Dermis microvascular lymphatic vessel endothelial cell (primary cell): ENCODE measurements at places on chromosomes 2 and 18. TPM values are rescaled to one million over a fixed set of nuclear protein-coding genes. Genes with fewer than 3 reads are reported as not detected.

Gene ZSCAN30
- total RNA-seq = 5.1 and 7.8 TPM in 2 replicates

Gene DNER
- total RNA-seq = under 0.01 and 0.13 TPM in 2 replicates

Gene ARHGEF33
- total RNA-seq = under 0.01 TPM in 2 replicates

Gene AQP12B
- not detected in 2 replicates for total RNA-seq

Gene MTCL1
- 3.1 and 5.6 TPM in 2 replicates for total RNA-seq

Gene GAL3ST2
- not detected in 2 replicates for total RNA-seq
